ENCODE measurements at places on chromosomes 2 and 18.
A peak's percentile ranks its signal among the peaks of the same experiment; 100 is the strongest.

DNA sequence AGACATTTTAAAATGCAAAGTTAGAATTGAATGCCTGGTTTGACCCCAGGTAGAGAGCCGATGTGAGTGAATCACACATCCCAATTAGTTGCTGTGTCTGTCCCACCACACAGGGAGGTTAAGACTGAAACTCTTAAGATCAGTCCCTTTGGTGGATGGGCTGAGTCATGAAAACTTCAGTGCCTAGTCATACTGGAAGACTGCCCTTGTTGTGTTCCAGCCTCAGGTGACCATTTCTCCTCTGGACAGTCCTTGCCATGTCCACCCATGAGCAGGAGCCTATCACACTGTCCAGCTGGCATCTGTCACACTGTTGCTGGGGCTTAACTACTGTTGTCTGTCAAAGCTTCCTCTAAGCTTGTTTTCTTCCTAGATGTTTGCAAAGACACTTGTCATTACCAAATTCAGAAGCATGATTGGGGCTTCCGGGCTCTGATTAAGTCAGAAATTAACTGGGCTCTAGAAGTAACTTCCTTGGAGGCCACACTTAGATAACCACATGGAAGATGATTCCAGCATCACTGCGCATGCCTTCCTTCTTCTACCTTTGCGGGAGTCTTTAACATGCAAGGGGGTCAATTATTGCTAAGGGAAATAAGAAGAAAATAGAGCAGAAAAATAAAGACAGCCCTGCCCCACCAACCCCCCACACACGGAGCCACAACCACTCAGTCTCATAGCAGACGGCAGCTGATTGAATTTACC, 21.3 kb downstream of the CYRIA start:
- DNase-seq, result no peak

- DNase-seq, result no peak
Measured at GRCh38 chr2:189236066-189236465, 56.5 kb upstream of the COL5A2 start.

DNA sequence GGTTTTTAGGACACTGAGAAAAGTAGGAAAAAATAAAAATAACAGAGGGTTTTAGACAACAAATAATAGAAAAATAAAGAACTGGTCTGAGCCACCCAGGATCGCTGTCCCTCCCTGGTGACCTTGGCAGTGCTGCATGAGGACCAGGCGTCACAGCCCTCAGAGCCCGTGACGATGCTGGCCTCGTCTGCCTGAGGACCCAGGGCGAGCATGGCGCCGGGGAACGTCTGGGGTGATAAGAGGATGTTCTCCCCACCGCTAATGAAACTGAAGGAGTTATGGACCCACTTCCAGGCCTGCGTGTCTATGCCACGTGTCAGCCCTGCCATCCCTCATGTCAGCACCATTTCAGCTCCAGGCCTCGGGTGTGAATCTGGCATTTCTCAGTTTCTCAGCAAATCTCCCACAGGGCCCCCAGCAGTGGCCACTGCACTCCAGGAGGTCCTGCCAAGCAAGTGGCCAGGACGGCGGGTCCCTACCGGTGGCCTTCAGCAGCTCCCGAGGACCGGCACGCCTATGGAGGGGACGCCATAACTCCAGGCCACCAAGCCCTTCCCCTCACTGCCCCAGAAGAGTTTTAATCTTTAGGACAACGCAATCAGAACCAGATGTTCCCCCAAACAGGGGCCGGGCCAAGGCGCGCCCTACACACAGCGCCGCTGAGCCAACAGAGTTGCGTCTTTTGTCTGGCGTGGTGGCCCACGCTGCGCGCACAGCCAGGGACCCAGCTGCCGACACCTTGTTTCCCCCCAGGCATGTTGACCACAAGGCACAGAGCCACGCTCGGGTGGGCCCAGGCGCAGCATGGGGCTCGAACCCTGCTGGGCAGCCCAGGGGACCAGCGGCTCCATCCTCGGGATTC, 179.7 kb downstream of the TWIST2 start:
- DNase-seq, result no peak

DNA sequence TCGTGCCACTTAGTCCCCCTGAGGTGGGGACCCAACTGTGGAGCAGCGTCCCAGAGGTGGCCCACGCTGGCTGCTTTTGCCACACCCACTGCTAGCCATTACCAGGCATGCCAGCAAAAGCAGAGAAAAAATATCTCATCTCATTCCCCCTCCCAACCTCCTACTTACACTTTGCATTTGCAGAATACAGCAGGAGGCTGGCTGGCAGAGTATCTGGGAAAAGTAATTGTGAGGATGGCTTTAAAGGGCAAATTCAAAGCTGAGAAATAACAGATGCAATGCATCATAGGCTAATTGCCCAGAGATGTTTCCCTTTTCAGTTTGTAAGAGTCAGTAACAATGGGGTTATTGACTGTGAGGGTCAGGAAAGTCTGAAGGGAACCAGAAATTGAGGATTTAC, 438.1 kb upstream of the DSEL start:
- DNase-seq, result no peak

DNA sequence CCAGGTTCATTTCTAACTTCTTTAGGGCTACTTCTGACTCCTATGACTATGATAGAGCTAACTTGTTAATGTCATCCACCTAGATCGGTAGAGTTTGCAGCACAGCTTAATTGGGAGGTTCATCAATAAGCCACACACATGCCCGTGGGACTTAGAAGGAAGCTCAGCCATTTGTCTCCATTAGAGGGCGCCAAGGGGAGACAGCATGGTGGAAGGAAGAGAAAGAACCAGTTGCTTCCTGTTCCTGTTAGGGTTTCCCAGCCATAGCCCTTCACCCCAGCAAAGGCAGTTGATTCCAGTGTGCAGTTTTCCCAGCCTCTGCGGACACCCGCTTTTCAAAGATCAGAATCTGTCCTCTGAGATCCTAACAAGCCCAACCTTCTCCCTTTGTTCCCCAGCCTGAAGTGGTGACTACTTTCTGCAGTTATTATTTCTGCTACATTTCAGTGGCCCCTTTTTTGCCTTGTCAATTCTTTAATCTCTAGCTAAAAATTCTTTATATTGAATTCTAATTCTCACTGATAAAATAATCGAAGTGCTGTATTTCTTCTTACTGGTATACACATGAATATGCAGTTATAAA, 30.3 kb downstream of the MAIP1 start:
- peak; percentile 16 for DNase-seq

DNA sequence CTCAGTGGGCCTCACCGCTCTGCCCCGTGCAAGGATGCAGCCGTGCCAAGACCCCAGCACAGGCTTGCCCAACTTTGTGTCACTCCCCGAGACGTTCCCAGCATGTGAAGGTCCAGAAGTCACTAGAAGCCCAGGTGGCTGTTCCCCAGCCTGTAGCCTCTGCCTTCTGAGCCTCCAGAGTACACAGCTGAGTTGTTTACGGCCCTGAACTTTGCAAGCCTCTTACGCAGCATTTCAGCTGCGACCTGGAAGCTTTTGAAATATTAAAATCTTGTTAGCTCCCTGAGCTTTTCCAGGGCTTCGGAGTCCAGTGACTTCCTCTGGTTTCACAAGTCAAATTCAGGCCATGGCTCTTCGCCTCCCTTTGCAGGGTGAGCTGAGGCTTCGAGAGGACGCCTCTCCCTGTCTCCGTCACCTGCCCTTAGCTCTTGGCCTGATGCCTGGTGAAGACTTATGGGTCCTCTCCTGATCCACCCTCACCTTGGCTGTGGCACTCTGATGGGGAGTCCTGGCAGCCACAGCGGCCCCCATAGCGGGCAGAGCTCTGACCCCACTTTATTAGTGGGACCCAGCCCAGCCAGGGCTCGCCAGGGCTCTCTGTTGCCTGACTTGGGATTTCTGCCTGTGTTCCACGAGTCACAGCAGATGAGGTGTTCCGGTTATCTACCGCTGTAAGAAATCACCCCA, 76.5 kb upstream of the HPCAL1 start:
- DNase-seq, result no peak
